ENCODE measurements at places on chromosomes 7 and 10.
A peak's percentile ranks its signal among the peaks of the same experiment; 100 is the strongest.

DNA sequence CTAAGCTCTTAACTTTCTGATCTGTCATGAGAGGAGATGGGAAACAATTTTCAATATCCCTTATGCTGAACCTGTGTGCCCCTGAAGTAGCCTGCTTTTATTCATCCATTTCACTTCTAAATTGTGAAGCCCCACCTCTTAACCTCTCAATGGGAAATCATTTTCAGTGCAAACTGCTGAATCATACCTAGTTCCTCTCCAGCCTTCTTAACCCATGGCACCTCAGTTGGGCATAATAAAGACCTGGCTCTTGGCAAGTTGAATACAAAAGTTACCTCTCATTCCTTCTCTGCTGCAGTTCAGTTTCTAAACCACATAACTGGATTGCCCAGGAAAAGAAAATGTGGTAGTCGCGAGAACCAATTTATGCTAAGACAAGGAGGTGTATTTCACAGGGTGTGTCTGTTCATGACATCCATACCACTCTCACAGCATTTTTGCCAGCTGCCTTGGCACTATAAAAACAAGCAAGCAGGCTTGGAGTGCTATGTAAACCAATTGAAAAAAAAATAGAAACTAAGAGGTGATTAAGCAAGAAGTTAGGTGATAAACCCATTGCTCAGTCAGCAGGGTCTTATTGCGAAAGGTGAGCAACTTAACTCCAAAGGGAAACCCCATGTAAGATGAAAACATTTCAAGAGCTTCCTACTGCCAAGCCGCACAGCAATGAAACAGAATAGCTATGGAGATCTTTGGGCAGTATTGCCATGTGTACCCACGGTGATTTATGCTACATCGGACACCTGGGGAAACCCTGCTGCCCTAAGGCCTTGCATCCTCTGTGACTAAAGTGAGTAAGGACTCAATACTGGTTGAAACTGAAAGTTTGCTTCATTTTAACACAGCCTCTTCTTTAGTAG lies 57.0 kb upstream of the DKK1 start:
- H3K27ac ChIP-seq, result no peak overlapping the region
- DNase-seq, result no peak
- no peaks in the 10 kb centered on the region for H3K27me3 ChIP-seq
- no peak overlapping the region for H3K4me3 ChIP-seq
- no peaks in the 10 kb centered on the region for H3K36me3 ChIP-seq

GRCh38 chr7:131540491-131541162 lies 15.8 kb downstream of the PODXL start:
- no peaks in the 10 kb centered on the region for H3K27me3 ChIP-seq
- H3K27ac ChIP-seq, result peak overlapping the region; percentile 37
- no peaks in the 10 kb centered on the region for H3K36me3 ChIP-seq
- no peak overlapping the region for H3K4me3 ChIP-seq
- peak; percentile 63 for DNase-seq

DNA sequence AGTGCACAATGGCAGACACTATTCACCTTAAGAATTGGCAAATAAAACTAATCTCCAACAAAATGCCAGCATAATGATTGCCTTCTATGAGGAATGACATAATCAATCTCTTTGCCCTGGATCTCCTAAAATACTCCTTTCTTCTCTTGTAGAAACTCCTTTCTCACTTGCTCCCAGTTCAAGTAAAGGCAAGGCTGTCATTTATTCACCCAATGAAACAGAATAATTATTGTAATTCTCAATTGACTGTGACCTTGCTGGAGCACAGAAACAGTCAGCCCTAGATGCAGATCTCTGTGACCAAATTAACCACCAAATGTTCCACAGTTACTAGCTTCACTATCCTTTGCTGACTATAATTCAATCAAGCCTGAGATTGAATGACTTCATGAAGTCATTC lies 99.3 kb downstream of the SEMA3C start:
- H3K4me3 ChIP-seq, result no peak overlapping the region
- DNase-seq, result no peak
- no peaks in the 10 kb centered on the region for H3K27me3 ChIP-seq
- H3K4me1 ChIP-seq, result no peaks in the 10 kb centered on the region
- H3K27ac ChIP-seq, result no peak overlapping the region
- H3K36me3 ChIP-seq, result no peaks in the 10 kb centered on the region

DNA sequence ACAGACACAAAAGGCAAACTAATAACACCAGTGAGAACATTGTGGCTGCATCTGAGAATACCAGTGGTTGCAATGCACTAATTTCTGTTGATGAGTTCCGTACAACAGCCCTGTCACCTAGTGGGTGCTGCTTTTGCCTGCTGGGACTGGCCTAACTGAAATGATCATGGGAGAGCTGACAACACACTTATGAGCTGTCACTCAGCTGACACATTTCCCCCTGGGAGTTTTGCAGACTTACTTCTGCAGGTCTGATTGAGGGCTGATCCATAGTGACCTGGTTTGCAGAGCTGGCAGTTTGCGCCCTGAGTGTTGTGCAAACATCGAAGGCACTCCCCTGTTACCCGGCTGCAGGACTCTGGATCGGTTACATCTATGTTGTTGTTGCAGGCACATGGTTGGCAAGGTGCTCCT lies 60.6 kb upstream of the LAMB1 start:
- H3K4me1 ChIP-seq, result peaks cover 4% of the 10 kb centered on the region
- H3K27ac ChIP-seq, result no peak overlapping the region
- no peaks in the 10 kb centered on the region for H3K27me3 ChIP-seq
- H3K4me3 ChIP-seq, result no peak overlapping the region

DNA sequence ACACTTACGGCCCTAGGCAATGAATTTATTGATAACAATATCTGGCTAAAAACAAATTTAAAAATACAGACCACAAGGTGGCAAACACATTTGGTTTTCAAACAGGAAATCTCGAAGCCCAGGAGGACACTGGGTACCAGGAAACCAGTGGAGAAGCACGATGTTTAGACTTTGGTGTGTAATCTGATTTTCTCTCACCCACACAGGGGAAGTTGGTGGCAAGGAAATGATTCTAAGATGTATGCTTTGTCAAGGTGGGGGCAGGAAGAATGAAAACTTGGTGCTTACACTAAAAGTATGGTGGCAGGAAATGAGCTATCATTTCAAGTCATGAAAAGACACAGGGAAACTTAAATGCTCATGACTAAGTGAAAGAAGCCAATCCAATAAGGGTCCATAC lies 113.2 kb upstream of the ANKRD1 start:
- no peaks in the 10 kb centered on the region for H3K27me3 ChIP-seq
- H3K36me3 ChIP-seq, result no peaks in the 10 kb centered on the region
- DNase-seq, result no peak
- H3K27ac ChIP-seq, result no peak overlapping the region
- peaks cover 16% of the 10 kb centered on the region for H3K4me1 ChIP-seq

- H3K27ac ChIP-seq, result no peak overlapping the region
- H3K36me3 ChIP-seq, result no peaks in the 10 kb centered on the region
- no peak for DNase-seq
Observed at GRCh38 chr7:33258491-33258951, 129.2 kb downstream of the BBS9 start.
